Posterior vena cava (tissue), 2 donors: ENCODE measurements at places on chromosomes 3 and 15. TPM values are rescaled to one million over a fixed set of nuclear protein-coding genes. Genes with fewer than 3 reads are reported as not detected.

DNA sequence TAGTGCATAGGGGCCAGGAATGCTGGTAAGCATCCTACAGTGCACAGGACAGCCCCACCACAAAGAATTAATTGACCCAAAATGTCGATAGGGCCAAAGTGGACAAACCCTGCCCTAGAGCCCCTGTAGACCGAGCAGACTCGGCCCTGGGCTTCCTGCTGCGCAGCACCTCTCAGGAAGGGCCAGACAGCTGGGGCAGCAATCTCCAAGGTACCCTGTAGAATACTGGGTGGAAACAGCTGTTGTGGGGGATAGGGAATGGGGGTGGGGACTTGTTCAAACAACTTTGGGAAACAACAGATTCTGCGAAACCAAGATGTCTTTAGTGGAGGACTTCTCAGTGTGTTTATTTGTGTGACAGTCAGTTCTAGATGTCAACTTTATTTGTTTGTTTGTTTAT is 67.1 kb downstream of the MRPL46 start:
- no peak for DNase-seq

- no peak for DNase-seq
These were observed 51.7 kb downstream of the PRICKLE2 start for GRCh38 chr3:64173563-64173962.

GRCh38 chr3:137065381-137065780 is 107.6 kb downstream of the IL20RB start:
- no peak for DNase-seq

DNA sequence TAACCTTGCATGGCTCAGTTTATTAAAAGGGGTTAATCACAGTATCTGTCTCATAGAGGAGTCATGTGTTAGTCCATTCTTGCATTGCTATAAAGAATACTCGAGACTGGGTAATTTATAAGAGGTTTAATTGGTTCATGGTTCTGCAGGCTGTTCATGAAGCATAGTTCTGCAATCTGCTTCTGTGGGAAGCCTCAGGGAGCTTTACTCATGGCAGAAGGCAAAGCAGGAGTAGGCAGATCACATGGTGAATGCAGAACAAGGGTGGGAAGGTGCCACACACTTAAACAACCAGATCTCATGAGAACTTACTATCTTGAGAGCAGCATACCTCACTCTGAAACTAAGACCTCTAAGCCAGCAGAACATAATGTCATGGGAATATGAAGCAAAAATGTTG is 42.2 kb upstream of the PTX3 start:
- no peak for DNase-seq

GRCh38 chr3:128884992-128885391 is 5.6 kb downstream of the ACAD9 start:
- no peak for DNase-seq

GRCh38 chr3:141386126-141386488 is 17.8 kb downstream of the ZBTB38 start:
- DNase-seq: no peak

DNA sequence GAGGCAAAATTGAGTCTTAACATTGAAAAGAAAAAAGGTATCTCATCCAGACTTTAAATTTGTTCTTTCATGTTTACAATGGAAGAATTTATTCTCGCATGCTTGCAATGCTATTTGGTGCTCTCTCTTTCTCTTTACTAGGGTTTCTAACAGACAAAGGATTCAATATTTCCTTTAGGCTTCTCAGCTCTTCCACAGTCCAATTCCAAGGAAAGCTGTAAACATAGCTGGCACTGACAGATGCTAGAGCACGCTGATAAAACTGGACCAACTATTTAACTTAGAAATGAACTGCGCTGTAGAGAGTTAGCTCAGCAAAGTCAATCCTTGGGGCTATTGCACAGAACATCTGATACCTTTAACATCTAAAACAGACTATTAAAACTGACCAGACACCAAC is 81.3 kb downstream of the PDZRN3 start:
- DNase-seq: no peak

GRCh38 chr3:16365491-16366128 is 100.6 kb downstream of the OXNAD1 start:
- no peak for DNase-seq

DNA sequence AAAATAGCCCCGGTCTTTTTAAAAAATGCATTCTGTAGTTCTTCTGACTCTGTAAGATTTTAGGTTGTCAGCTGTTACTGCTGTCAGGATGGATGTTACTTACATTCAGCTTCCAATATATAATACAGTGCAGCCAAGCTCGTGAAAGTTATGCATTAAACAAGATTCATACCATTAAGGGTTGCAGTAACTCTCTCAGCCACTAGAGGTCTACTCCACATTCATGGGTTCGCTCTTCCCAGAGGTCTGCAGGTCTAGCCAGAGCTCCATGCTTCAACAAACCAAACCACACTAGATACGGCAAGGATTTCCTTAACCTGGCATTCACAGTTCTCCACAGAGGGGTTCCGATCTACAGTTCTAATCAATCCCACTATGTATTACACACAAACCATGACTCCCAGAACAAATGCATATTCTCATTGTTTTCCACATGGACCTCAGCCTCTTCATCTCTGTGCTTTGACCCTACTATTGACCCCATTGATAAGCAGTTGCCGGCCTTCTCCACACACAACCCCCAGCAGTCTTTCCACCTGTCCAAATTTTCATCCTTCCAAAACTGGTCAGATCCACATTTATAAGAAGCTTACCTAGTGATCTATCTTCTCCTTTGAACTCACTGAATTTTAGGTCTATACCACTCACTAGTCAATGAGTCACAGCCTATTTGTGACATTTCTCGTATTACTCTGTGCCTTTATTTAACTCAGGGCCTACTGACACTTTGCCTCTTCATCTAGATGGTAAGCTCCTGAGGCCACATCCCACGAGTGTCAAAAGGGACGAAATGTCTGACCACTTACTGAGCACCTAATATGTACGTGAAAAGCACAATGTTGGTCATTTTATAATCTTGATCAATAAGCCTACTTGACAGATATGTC is 33.7 kb downstream of the RORA start:
- DNase-seq: no peak

- no peak for DNase-seq
These were observed 6.2 kb downstream of the NDUFAF1 start for GRCh38 chr15:41396111-41396510.

- no peak for DNase-seq
These were observed 659.1 kb downstream of the SI start for GRCh38 chr3:164419220-164419619.

DNA sequence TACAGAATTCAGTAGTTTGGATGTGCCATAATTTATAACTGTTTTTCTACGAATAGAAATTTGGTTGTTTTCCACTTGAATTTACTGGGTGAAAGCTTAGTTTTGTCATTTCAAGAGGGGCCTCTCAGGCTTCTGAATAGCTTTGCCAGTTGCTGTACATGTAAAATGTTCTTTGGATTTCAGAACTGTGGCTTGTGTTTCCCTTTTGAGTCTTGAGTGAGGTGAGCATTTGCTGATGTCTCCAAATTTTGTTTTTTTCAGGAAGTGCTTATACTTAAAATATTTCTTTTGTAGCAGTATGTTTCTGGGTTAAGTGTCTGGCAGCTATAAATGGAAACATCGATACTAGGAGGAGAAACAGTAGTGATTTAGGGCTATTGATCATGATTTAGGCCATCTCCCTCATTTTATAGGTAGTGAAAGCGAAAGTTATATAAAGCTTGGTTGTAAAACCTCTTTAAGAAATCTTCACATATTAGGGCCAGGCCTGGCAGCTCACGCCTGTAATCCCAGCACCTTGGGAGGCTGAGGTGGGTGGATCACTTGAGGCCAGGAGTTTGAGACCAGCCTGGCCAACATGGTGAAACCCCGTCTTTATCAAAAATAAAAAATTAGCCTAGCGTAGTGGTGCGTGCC is 9.2 kb upstream of the TRAK1 start:
- DNase-seq: no peak

GRCh38 chr3:100525753-100526612 is 33.6 kb downstream of the TMEM45A start:
- DNase-seq: no peak

- no peak for DNase-seq
These were observed 40.4 kb downstream of the GPD1L start for GRCh38 chr3:32146746-32147211.

GRCh38 chr3:49006408-49007067 is 653 bp upstream of the WDR6 start:
- DNase-seq: peak; percentile 87

DNA sequence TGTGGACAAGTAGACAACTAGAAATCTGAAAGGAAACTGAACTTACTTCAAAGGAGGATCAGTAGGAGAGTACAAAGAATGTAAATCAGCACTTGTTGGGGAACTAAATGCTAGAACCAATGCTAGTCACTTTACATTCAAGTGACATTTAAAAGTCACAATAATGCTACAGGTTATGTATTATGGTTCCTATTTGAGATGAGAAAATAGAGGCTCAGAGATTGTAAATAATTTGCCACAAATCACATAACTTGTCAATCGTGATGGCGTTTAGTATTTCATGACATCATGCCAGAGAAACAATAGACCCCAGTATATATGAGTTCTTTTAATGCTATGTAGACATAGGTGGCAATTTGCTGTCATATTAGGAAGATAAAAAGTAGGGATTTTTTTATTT is 467.8 kb upstream of the CBLB start:
- no peak for DNase-seq

GRCh38 chr3:41018855-41019254 is 180.4 kb upstream of the CTNNB1 start:
- DNase-seq: no peak

GRCh38 chr3:124088801-124089200 is 96.9 kb upstream of the ROPN1 start:
- no peak for DNase-seq

- DNase-seq: no peak
These were observed 82.5 kb downstream of the AGBL1 start for GRCh38 chr15:86162172-86162591.

DNA sequence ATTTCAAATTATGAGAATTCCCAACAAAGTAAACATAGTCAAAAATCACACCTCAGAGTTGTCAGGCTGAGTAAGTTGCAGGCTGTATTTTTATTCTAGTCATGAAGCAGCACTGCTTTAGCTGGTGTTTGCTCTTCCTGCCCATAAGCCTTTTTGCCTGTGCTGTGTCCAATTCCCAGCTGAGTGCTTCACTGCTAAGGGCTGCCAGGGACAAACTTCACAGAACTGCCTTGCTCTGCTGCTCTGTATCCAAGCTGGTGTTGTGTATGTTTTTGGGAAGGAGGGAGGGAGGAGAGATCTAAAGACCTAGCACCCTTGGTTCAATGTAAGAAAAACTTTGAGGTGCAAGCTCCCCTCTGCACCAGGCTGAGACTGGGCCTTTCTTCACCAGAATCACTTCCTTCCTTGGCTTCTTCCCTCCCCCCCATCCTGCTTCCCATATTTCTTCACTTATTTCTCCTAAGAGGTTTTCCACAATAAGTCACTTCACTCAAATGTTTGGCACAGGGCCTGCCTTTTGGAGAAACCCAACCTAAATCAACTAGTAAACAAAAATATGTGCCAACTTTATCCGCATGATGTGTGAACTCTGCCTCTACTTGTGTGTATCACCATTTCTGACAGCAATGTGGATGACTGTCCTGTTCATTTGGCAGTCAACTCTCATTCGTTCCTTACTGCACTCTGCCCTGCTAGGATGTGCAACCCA is 156.1 kb downstream of the TBL1XR1 start:
- DNase-seq: no peak

DNA sequence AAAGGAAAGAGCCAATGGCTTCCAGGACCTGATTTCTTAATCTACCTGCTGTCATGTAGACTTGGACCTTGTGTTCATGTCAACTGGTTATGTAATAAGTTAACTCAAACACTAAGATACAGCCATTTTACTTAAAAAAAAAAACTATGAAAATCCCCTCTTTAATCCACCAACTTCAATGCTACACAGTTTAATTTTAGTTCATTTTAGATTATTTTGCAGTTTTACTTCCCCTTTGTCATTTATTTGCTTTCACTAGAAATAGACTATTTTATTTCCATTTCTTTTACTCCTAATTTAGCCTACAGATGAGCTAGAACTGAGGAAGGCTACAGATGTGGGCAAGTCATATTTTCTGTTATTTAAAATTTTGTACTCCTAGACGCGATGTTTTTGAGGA is 10.7 kb upstream of the DNAJC13 start:
- DNase-seq: no peak

GRCh38 chr3:6657591-6657990 is 203.3 kb upstream of the GRM7 start:
- no peak for DNase-seq

DNA sequence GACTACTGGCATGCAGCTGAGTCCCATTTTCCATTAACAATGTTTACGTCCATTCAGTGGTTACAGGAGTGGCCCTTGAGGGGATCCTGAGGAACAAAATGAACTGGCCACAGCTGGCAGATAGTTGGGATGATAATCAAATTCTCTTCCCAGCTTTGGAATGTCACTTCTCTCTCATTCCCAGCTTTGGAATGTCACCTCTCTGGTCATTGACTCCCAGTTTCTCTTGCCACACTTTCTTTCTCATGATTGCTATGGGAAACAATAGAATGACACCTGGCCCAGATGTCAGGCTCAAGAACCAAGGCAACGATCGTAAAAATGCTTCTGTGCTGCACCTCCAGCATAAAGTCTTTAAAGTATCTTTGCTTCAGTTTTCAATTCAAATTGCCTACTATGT is 34.0 kb downstream of the ATP13A4 start:
- DNase-seq: no peak

DNA sequence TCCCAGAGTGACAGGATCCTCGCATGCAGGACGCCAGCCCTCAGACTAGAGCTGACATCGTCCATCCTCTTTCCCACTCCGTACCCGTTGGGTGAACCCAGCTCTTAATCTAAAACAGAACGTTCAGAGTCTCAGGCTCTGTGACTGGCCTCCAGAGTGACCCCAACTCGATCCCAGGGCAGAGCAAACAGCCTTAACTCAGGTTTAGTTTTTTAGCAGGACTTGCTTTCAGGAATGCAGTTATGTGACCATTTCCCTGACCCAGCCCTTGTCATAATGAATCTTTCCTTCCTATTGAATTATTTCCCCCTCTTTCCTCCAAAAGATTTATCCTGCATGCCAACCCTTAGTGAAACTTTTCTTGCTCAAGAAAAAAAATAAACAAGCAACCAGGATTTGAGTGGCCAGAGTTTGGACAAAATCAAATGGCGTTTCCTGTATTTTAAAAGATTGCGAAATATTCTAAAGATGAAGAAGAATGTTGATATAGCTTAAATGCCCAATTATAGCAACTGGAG is 47.8 kb upstream of the RARB start:
- no peak for DNase-seq

- DNase-seq: no peak
These were observed 12.8 kb upstream of the GATA2 start for GRCh38 chr3:128505771-128506170.

- no peak for DNase-seq
These were observed 111.9 kb downstream of the SAMMSON start for GRCh38 chr3:70111411-70111810.

GRCh38 chr3:55519019-55519418 is 31.9 kb upstream of the WNT5A start:
- DNase-seq: no peak

PLA2G4E gene
- total RNA-seq: not detected

GATM gene
- 27.2 TPM for total RNA-seq

AZI2 gene
- total RNA-seq: 75.0 TPM

ZNF662 gene
- total RNA-seq: 11.8 TPM

CLRN1 gene
- total RNA-seq: not detected

CCR9 gene
- not detected for total RNA-seq

CFAP20DC gene
- 0.65 TPM for total RNA-seq

VEPH1 gene
- 1.7 TPM for total RNA-seq

CTXND1 gene
- 0.05 TPM for total RNA-seq

NTRK3 gene
- 34.3 TPM for total RNA-seq

CACNA2D2 gene
- 2.0 TPM for total RNA-seq

SNX22 gene
- total RNA-seq: not detected

SLC28A1 gene
- total RNA-seq: not detected

ARPP21 gene
- not detected for total RNA-seq

SLC2A2 gene
- total RNA-seq: not detected
